ENCODE measurements at places on chromosomes 2 and 18.
A peak's percentile ranks its signal among the peaks of the same experiment; 100 is the strongest.

- no peak for DNase-seq
Observed at GRCh38 chr2:52862801-52863200, 904.8 kb upstream of the CHAC2 start.

DNA sequence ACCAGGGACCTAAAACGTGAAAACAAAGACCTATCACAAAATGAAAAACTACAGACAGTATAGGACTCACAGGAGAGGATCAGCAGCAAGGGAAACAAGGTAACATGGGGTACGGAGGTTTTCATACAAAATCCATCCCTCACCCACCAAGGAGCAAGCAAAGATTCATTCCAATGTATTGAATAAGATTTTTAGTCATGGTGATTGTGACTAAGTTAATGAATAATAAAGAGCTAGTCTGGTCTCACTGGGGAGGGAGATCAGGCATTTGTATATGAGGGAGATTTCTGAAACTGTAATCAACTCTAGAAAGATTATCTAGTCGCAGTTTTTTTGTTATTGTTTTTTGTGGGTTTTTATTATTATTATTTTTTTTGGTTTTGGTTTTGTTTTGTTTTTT lies 336.5 kb upstream of the MMADHC start:
- DNase-seq = no peak

DNA sequence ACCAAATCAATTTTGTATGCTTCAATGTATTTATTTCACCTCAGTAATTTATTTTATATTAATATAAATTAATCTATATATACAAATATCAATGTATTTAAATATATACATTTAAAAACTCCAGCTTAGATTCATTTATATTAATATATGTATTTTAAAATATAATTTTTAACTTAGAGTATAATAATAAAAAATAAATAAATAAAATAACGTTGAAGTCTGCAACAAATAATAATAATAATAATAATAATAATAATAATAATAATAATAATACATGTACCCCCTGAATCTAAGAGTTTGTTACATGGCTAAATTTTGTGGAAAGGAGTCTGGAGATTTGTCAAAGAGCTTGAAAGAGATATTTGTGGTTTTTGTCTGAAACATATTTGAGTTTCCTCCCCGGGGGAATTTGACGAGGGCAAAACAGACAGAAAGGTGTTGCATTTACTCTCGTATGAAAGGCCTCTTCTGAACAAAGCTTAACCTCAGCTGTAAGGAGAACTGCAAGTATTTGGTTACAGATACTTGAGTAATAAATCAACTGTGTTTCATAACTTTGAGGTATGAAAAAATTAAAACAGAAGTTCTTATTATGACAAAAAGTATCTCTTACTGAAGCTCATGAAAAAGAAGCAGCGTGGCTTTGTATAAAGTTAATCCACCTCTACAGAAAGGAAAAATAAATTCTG lies 93.4 kb downstream of the CDH19 start:
- no peak for DNase-seq

GRCh38 chr2:104432991-104433390 lies 420.9 kb upstream of the POU3F3 start:
- DNase-seq = no peak

DNA sequence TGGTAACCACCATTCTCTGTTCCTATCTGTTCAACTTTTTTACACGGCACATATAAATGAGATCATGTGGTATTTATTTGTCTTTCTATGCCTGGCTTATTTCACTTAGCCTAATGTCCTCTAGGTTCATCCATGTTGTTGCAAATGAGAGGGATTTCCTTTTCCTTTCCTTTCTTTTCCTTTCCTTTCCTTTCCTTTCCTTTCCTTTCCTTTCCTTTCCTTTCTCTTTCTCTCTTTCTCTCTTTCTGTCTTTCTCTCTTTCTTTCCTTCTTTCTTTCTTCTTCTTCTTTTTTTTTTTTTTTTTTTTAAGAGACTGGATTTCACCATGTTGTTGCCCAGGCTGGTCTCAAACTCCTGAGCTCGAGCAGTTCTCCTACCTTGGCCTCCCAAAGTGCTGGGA lies 38.9 kb downstream of the DIS3L2 start:
- no peak for DNase-seq

- no peak for DNase-seq
Observed at GRCh38 chr18:9803063-9803697, 82.6 kb upstream of the TXNDC2 start.

DNA sequence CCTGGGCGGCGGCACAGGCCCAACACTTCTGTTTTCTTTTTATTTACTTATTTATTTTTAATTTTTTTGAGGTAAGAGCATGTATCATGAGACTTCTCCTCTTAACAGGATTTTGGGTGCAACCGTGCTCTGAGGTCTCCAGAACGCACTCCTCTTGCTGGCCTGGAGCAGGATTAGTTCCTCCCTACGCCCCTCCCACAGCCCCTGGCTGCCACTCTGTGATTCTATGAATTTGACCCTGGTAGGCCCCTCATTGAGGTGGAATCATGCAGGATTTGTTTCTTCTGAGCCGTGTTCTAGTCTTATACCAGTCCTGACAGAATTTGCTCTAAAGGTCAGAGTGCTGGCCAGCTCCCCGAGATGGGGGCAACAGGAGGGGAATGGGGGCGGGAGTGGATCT lies 106.5 kb upstream of the HS6ST1 start:
- DNase-seq = no peak

- no peak for DNase-seq
Observed at GRCh38 chr2:219405451-219405850, 12.7 kb upstream of the DES start.

- no peak for DNase-seq
Observed at GRCh38 chr18:26854292-26854881, 11.1 kb downstream of the AQP4 start.

- no peak for DNase-seq
Observed at GRCh38 chr18:9055185-9055584, 47.3 kb upstream of the NDUFV2 start.

DNA sequence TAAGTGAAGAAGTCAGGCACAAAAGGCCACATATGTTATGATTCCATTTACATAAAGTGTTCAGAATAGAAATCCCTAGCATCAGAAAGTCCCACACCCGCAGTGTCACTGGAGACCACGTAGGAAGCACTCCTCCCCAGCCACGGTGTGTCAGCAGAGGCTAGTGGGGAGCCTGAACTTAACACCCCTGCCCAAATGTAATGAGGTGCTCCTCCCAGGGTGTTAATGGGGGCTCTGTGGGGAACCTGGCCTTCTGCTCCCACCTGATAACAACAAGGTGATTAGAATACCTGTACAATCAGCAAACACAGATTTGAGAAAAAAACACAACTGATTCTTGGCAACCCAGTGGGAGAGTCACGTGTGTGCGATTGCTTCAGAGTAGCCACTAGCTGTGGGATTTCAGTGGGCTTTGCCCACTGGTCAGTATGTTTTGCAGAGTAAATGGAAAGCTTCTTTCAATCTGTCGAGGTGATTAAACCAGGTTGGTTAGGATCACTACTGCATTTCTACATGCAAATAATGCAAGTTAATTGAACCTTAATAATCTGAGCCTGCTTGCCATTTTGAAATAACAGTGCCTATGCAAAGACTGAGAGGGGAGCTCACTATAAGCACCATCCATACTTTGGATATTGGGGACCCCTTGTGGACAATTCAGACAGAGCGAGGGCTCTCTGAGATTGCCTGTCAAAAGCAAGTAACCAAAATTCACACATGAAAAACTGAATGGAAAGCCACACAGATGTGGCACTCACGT lies 20.6 kb upstream of the ATRAID start:
- no peak for DNase-seq

GRCh38 chr18:55585920-55586561 lies 2.0 kb downstream of the TCF4 start:
- peak; percentile 61 for DNase-seq

- DNase-seq = no peak
Observed at GRCh38 chr2:220188031-220188430, 560.6 kb downstream of the SLC4A3 start.

Measured in putamen (tissue), 1 donor.